ENCODE measurements at places on chromosomes 4 and X.

DNA sequence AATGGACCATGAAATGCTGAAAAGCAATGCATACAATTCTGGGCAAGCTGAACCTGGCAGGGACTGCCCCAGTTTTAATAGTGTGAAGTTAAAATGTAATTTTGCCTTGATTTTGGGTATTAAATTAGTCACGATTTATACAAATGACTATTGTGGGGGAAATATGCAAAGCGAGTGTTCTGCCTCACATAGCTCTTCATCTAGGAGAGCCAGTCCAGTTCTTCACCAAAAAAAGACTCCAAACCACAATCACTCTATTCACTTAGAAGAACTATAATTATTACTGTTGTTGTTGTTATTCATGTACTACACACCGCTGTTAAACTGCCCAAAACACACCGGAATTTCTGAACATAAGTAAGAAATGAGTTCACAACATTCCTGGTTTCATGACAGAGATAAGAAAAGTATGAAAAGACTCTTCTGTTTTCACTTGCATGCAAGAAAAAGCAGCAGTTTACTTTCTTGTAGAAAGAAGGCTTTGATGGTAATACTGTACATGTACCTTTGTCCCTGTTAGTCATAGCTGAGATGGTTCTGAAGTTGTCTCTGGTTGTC is 101.9 kb downstream of the QRFPR start:
- DNase-seq = no peak

GRCh38 chr4:119589165-119589564 is 39.4 kb downstream of the PDE5A start:
- no peak for DNase-seq

DNA sequence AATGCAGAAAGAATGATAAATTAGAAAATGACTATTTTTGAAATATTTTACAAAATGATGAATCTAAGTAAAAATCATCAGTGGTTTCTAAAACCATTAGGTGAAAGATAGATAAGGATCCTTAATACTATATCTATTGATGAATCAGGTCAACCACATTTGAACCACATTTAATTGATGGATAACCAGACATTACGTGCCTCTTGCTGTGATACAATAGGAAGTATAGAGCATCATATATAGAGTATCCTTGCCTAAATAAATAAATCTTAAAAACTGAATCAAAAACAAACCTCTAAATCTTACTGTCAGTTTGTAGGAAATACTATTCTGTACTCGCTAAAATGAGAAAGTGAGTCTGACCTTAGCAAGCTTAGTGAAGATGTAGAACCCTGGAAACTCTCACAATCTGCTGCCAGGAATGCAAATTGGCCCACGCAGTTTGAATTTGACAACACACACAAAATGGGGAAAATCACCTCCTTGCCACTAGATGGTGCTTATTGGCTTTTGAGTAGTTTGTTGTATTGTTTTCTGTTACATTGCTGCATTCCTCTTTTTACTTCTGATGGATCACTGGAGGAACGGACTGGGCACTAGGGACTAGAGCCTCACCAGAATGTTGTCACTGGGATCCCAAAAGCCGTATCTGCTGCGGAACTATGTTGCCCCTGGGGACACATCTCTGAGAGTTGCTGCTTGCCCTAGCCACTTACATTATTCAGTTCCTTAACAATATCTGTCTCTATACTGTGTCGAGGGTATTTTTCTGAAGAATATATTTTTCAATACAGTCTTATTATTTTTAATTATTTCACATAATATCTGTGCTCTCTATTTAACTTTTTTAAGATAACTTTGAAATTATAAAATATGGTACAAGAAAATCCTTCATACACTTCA is 25.4 kb upstream of the SLAIN2 start:
- peak; percentile 43 for DNase-seq

DNA sequence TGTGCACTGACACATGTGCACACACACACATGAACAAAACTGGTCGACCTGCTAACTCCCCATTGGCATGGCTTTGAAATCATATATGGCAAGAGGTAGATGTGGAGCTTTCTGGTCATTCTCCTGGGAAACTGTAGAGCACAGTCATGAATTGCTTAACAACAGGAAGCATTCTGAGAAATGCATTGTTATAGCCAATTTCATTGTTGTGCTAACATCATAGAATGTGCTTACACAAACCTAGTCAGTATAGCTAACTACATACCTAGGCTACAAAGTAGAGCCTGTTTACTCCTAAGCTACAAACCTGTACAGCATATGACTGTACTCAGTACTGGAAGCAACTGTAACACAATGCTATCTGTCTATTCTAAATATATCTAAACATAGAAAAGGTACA is 134.2 kb upstream of the SH3RF1 start:
- DNase-seq = no peak

DNA sequence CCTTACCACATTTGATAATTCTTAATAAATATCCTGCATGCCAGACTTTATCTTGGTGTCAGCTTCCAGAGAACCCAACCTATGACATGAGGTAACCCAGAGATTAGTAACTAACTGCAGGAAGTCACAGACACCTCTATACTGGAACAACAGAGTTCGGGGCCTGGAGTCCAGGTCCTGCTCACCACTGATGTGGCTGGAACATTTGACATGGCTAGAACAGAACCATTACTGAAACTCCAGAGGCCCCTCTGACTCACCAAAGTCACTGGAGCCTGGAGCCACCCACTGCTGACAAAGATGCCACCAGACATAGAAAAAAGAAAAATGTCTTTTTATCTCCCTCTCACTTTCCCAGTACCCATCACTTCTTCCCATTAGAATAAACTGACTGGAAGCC is 403.7 kb downstream of the MID1IP1 start:
- no peak for DNase-seq

DNA sequence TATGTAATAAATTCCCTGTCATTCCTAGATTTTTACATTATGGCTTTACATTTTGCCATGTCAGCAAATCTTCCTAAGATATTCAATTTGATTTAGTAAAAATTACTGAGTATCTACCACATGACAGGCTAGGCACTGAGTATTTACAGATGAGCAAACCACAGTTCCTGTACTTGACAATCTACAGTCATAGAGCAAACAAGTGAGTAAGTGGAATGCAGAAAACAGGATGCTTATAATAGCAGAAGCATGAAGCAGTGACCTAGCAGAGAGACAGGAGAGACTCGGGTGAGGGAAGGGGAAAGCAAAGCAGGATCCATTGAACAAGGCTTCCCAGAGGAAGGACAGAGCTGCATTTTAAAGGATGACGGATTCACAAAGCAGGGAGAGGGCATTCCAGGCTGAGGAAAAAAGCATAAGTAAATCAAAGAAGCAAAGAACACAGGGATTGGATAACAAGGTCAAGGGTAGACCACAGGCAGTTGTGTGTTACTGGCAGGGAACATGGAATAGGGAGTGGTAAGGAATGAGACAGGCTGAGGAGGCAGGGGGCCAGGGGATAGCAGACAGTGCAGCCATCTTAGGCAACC is 124.7 kb upstream of the C1QTNF7 start:
- no peak for DNase-seq

DNA sequence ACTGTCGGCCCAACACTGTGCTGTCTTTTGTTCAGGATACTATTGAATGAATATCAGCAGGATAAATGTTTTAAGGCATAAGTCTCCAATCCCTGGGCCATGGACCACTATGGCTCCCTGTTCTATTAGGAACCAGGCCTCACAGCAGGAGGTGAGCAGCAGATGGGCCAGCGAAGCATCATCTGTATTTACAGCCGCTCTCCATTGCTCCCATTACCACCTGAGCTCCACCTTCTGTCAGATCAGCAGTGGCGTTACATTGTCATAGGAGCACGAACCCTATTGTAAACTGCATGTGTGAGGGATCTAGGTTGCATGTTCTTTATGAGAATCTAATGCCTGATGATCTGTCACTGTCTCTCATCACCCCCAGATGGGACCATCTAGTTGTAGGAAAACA is 3.7 kb upstream of the APLN start:
- no peak for DNase-seq

- DNase-seq = no peak
Measured at GRCh38 chrX:153967536-153968224, 3.9 kb downstream of the HCFC1 start.

GRCh38 chr4:112521123-112522023 is 5.4 kb upstream of the NEUROG2 start:
- no peak for DNase-seq

- no peak for DNase-seq
Measured at GRCh38 chr4:80798082-80798481, 232.4 kb upstream of the BMP3 start.

DNA sequence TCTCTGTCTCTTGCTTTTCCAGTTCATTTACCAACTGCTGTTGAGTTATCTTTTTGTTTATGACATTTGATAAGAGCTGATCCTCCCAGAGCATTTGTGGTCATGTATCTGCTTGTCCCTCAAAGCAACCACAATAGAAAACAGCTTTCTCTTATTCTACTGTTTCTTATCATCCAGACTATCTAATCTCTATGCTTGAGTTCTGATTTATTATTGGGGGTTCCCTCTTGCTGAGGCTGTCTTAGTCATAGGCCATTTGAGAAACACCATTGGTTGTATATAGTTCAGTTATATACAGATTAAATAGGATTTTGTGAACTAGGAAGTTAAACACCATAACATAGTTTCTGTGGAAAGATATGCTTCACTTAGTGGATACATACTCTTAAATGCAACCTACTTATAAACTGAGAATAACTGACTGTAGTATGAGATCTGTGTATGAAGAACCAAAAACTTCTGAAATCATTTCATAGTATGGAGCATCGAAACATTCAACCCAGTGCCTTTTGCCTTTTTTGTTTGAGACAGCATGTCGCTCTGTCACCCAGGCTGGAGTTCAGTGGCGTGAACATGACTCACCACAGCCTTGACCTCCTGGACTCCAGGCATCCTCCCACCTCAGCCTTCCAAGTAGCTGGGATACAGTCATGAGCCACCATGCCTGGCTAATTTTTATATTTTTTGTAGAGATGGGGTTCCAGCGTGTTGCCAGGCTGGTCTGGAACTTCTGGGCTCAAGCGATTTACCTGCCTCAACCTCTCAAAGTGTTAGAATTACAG is 75.8 kb downstream of the STIM2 start:
- DNase-seq = no peak

DNA sequence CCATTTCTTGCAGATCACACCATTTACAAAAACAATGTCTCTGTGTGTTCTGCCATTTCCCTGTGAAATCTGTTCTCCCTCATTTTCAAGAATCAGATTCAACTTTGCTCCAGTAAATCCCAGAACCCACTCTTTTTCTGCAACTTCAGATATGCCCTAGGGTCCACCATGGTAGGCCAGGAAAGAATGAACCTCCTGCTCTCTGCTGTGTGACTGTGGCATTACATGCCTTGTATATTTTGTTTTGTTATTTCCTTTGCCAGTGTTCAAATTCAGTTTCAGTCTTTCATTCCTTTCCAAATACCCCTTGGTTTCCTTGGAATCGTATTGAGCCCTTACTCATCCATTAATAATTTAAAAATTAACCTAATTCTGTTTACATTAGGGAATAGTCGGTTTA is 290.2 kb upstream of the VCX start:
- no peak for DNase-seq

- DNase-seq = no peak
Measured at GRCh38 chr4:48103483-48104139, 30.4 kb downstream of the TXK start.

DNA sequence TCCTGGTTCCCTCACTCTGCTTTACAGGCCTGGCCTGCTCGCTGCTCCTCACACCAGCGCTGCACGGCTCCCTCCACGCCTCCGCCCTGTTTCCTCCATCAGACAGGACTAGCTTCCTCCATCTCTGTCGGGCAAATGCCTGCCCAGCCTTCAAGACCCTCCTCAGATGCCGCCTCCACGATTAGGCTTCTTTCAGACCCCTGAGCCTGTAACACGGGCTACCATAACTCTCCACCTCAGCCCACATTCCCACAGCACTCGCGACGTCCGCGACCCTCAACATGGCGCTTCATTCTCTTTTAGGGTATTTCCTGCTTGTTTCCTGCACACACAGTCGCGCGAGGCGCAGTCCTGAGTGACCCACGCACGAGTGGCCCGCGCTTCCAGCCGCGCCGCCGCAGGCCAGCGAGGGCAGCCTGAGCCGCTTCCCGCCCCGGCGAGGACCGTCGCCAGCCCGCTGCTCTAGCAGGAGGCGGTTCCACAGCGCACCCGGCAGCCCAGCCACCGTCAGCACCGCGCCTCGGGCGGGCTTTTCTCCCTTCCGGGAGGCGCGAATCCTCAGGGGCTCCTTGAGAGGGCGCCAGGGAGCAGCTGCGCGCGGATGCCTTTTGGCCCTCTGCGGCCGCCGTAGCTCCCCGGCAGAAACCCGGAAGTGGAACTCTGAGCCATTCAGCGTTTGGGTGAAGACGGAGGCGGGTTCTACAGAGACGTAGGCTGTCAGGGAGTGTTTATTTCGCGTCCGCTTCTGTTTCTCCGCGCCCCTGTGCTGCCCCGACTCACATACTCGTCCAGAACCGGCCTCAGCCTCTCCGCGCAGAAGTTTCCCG is at the start of gene FRG1:
Gene FRG1, plus strand, starts transcription at position 695 of the 827 bp plus-strand sequence. CDS start 138 bp downstream, outside the sequence.
- no peak for DNase-seq

- no peak for DNase-seq
Measured at GRCh38 chr4:76544725-76545124, 109.7 kb downstream of the SHROOM3 start.

GRCh38 chr4:15006416-15007024 is 4.2 kb downstream of the CPEB2 start:
- DNase-seq = no peak

DNA sequence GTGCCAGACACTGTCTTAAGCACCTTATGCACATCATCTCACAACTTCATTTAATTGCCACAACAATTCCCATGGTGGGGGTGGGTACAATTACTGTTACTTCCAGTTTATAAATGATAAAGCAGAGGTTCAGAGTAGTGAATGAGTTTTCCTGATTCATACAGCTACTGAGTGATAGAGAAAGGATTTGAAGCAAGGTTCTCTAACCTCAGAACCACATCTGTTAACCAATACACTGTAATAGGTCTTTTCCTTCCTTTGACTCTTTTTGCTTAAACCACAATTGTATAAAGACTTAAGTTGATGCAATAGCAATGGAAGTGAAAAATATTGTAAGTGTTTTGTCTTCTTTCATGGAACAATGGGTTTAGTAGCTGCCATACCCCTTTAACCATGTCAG is 43.5 kb upstream of the PAK3 start:
- DNase-seq = no peak

DNA sequence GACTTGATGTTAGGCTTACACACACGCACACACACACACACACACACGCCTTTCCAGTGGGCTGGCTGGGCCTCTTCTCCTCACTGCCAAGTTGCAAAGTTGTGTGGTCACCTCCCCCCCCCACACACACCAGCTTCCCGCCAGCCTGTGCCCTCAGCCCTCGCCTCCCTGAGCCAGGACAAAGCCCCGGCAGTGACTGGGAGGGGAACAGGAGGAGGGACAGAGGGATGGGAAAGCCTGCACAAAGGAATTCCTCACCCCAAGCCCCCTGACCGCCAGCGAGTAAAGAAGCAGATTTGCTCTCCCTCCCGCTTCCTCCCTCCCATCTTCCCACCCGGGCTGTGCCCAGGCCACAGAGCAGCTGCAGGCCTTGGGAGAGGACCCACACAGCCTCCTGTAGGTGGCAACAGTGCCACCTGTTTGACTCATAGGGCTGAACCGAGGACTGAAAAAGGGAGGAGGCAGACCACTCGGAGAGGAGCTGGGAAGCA is at the start of gene GDPD2:
Gene GDPD2, plus strand, starts transcription at position 464 of the 491 bp plus-strand sequence. CDS start 1,671 bp downstream, outside the sequence.
- DNase-seq = peak; percentile 22

Data from COR-L47 (cell line).